ENCODE measurements at places on chromosomes 12 and 14.

DNA sequence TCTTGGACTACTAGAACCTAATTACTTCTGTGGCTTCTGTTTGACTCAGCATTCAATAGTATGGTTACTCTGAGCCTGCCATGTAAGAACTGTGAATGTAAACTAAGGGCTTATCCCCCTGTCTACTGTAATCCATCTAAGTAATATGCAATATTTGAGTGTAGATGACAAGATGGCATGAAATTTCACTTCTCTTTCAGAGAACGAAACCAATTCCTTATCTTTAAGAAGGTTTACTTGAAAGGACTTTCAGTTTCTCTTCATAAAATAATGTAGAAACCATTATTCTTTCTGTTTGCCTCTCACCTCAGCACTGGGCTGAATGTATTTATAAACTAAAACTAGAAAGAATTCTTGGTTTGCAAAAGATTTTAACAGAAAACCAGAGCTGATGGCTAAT lies 60.4 kb upstream of the ARID2 start:
- no peak for DNase-seq

GRCh38 chr12:1857086-1857485 lies 36.7 kb downstream of the LRTM2 start:
- no peak for DNase-seq

DNA sequence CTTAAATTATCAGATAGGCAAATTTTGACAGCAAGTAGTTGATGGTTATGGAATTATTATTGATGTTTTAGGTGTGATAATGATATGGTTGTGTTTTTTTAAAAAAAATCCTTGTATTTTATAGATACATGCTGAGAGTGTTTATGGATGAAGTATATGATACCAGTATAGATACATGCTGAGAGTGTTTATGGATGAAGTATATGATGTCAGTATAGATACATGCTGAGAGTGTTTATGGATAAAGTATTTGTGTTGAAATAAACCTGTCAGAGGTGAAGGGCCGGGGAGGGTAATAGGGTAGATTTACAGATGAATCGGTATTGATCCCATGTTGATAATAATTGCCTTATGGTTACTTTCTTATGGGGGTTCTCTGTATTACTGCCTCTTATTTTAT lies 6.0 kb upstream of the RFX4 start:
- DNase-seq = no peak

DNA sequence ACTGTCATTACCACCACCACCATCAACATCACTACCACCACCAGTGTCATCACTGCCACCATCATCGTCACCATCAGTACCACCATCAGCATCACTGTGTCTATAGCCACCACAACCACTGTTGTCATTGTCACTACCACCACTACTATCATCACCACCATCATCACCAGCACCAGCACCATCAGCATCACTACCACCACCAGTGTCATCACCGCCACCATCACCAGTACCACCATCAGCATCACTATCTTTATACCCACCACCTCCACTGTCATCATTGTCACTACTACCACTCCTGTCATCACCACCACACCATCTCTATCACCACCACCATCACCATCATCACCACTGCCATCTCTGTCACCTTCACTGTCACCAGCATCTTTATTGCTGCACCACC lies 60.6 kb downstream of the BEGAIN start:
- no peak for DNase-seq

GRCh38 chr14:104827177-104828055 lies 26.5 kb downstream of the ZBTB42 start:
- peak; percentile 74 for DNase-seq

- peak; percentile 1 for DNase-seq
These were observed 4.8 kb downstream of the GUCY2C start for GRCh38 chr12:14691560-14691959.

DNA sequence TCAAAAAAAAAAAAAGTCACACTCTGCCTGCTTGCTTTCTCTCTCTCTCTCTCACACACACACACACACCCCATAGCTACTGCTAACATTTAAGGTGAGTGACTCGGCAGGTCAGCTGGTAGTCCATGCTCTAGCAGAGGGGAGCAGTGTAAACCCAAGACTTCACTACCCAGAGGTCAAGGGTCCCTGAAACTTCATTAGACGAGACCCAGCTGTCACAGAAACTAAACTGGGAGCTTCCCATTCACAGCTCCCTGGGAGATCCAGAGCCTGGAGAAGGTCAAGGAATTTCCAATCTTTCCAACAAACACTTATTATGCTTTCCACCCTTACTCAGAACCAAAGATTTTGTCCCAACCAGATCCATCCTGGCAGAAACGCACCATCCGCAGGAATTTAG lies 33.2 kb downstream of the CKAP4 start:
- no peak for DNase-seq

- DNase-seq = no peak
These were observed 12.4 kb downstream of the FBRSL1 start for GRCh38 chr12:132502149-132502881.

GRCh38 chr12:65810036-65810435 lies 14.2 kb upstream of the HMGA2 start:
- no peak for DNase-seq

DNA sequence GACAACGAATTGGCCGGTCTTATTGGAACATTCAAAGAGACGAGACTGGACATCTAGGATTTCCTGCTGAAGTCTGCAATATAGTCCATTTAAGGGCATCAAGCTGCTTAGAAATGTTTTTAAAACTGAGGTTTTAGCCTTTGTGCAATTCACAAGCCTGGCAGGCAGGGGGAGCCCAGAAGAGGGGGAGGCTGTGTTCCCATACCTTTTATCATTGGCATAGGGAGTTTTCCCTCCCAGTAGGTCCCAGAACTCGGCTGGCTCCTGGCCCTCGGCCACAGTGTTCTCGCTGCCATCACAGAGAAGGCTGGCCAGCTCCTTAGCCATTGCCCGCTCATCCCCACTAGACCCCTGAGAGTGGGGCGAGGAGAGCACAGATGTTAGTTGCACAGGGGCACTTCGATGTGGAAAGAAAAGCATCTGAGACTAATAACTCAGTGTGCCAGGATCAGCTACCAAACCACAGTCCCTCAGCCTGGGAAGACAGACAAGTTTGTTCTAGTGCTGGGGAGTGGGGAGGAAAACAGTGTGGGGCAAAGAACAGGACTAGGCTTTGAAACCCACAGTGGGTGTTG lies 15.1 kb downstream of the AVIL start:
- peak; percentile 24 for DNase-seq

DNA sequence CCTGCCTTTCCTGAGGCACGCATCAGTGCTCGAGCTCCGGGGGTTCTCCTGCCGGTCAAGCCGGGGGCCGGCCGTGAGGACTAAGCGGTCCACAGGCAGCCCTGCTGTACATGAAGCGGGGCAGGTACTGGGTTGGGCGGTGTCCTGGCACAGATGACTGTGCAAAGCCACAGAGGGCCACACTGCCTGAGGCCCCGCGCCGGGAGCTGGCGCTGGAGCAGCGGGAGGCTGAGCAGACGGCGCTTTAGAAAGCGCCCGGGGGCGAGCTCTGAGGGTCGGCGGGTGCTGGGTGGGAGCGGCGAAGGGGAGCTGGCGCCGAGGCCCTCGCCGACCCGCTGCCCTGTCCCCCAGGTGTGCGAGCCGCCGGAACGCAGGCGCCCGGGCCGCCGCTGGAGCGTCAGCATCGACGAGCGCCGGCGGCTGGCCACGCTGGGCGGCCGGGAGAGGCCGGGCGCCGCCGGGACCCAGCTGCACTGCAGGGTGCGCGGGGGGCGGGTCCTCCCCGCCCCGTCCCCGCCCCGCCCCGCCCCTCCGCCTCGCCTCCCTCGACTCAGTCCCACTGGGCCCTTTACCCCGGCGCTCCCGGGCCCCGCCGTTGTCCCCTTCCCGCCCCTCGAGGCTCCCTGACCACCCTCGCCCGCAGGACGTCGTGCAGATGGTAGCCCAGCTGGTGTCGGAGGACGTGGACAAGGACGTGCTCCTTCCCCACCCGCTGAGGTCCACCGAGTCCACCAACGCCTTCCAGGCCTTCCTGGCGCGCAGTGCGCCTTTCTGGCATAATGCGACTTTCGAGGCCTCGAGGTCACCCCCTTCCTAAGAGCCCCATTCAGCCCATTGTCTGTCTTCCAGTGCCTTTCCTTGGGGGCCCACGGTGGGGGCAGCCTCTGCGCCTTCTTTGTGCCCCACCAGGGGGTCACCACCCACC lies 8.3 kb upstream of the MTA1 start:
- DNase-seq = peak; percentile 45

DNA sequence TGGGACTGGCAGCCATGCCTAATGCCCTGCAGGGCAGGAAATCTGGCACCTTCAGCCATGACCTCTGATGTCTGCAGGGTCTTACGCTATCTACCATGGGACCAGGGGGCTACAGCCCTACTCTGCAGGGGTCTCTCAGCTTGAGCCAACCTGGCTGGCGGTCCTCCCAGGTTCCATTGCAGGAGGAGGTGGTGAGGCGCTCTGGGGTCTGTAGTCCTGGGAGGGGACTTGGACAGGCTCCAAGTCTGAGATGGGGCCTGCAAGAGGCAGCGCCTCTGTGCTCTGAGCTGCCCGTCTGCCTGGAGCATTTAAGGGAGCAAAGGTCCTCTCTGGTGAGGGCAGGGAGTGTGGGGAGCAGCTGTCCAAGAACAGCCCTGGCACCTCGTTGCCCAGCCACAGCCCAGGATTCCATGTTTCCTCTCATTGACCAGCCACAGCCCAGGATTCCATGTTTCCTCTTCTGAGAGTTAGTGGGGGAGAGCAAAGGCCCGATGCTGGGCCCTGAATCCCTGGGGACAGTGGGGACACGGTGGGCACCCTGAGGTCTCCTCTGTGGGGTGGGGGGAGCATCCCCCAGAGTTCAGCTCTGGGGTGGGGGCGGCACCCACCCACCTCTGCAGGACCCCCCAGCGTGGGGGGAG lies 655 bp downstream of the PLD4 start:
- no peak for DNase-seq

DNA sequence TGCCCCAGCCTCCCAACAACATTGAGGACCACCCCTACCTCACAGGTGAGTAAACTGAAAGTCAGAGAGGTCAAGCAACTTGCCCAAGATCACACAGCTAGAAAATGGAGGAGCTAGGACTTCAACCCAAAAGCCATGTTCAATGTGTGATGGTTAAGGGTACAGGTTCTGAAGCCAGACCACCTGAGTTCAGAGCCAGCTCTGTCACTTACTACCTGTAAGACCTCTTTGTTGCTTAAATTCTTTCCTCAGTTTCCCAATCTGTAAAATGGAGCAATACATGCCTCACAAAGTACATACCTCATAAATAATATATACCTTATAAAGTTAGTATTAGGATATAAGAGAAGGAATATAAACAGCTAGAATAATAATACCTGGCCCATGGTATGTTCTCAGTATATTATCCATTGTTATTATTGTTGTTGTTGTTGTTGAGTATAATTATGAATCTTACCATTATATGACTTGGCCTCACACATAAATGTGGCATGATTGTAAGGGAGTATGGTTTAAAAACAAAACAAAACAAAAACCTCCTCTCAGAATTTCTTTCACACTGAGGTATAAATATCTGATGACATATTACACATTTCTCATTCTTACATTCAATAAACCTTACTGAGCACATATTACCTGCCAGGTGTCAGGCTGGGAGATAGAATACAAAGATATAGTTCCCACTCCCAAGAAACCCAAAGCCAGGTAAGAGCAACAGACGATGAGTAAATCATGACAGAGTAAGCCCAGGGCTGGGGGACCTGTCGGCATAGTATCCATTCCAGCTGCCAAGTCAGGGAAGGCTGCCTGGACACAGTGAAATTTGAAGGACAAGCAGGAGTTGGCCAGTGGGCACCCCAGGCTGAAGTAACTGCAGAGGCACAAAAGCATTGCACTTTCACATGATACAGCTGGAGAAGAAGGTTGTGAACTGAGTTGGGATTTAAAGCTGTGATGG lies 19.6 kb downstream of the CMKLR1 start:
- DNase-seq = no peak

DNA sequence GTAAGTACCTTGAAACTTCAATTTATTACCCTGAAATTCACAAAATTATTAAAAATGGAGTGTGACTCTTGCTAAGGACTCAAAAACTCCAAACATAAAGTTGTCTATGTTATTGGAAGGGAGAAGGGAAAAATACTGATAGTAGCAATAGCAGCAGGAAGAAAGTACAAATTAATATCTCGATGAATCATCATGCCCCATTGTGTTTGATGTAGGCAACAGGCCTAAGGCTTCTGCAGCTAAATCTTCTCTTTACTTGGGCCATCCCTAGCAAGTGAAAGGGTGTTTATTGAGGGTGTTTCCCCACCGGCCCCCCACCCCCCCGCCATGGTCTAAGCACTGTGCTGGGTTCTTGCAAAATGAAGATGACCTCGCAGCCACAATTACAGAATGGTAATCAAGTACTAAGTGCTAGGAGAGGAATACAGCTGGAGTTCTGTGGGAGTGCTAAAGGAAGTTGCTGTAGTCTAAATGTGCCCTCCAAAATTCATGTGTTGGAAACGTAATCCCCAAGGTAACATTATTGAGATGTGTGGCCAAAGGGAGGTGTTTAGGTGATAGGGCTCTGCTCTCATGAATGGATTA lies 76.5 kb downstream of the SNAPC1 start:
- no peak for DNase-seq

- no peak for DNase-seq
These were observed 3.4 kb downstream of the ACTN1 start for GRCh38 chr14:68975667-68976066.
